Left kidney (tissue), 8 donors: ENCODE measurements at places on chromosomes 13 and 19. TPM values are rescaled to one million over a fixed set of nuclear protein-coding genes. Genes with fewer than 3 reads are reported as not detected.

Gene ZIM2
- polyA plus RNA-seq = 4.6 TPM

Gene TRPM4
- polyA plus RNA-seq = 29.4 TPM

GRCh38 chr13:48403151-48403631 is 9.7 kb downstream of the LPAR6 start:
- DNase-seq = no peak

DNA sequence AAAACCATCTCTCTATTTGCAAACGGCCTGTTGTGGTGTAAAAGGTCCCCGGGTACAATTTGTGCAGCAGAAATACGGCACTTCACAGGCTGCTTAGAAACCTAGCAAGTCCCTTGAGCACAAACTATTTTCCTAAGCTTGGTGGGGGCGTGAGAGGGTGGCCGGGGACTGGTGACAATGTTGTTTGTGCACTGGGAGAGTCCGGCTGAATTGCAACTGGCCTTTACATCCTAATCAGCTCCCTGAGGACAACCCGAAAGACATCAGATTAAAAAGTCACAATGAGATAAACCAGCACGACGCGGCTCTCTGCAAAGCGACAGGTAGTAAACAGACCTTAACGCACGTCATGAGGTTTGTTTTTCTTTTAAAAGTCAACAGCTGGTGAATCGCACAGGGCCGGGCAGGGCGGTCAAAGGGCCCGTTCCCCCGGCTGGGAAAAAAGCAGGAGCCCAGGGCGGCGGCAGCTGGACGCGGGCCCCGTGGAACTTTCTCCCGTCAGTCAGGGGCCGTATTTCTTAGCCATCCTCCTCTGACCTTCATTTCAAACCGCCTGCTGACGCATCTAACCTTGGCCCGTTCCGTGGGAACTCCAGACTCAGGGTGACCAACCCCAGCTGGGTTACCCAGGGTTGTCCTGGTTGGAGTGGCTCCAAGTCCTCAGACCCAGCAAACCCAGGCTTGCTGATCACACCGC is 112.3 kb downstream of the GADD45B start:
- DNase-seq = no peak

DNA sequence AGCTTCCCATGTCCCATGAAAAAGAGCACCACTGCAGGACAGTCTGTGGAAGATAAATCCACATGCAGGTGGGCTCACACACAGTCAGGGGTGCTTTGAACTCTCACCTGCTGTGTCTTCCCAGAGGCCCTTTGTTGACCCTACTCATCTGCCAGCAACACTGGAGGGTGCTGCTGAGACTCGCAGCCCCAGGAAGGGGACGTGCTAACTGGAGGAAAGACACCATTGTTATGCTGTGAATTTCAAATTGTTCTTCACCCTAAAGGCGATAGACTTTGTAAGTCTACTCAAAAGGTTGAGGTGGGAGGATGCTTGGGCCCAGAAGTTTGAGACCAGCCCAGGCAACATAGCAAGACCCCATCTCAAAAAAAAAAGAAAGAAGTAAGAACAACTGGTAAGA is 107.3 kb upstream of the SERP2 start:
- DNase-seq = no peak
